GM12878 (cell line): ENCODE measurements at places on chromosomes 13 and 19. TPM values are rescaled to one million over a fixed set of nuclear protein-coding genes. Genes with fewer than 3 reads are reported as not detected.

GJA3 gene
- total RNA-seq: not detected in 2 replicates

PLPPR2 gene
- total RNA-seq: 1.7 and 2.5 TPM in 2 replicates

FXYD1 gene
- 1.2 and 1.4 TPM in 2 replicates for total RNA-seq

PALM3 gene
- not detected in 2 replicates for total RNA-seq

FBXO27 gene
- total RNA-seq: 10.7 and 10.8 TPM in 2 replicates

IFI30 gene
- 301 and 314 TPM in 2 replicates for total RNA-seq

POSTN gene
- 0.08 TPM in 1 of 2 replicates, not detected in the other for total RNA-seq

CYP2A7 gene
- not detected in 2 replicates for total RNA-seq

DNA sequence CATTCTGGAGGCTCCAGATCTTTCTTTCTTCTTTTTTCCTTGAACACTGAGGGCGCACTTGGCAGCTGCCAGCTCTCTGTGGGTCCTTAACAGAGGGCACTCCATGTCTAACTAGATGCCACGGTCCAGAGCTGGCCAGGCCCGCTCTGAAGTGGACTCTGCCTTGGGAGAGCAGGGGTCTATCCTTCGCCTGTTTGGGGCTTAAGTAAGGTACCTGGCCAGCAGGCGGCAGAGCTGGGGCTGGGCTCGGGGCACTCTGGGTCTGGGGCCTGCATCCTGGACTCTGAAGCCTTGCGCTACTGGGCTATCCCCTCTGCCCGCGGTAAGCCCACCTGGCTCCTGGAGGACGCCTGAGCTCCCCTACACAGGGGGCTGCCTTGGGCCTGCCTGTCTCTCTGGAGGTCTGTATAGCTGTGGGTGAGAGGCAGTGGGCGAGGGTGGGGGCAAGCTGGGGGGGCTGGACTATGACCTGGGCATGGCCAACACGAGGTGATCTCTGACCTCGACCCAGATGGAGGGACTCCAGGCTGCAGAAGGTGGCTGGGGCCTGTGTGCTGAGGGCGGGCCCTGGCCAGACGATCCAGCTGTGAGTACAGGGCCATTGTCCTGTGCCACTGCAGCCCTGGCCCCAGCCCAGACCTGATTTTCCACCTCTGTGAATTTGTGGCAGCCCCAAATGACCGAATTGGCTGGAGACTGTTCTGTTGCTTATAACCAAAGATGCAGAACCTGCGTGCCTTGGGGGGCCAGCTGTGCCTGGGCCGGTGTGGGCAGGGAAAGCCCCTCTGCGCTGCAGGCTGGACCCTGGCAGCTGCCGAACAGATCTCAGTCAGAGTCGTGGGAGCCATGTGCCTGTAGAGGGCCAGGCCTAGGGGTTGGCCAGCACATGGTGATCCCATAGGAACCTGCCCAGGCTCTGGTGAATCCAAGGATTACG is 26.5 kb downstream of the CEBPG start:
- DNase-seq: no peak

DNA sequence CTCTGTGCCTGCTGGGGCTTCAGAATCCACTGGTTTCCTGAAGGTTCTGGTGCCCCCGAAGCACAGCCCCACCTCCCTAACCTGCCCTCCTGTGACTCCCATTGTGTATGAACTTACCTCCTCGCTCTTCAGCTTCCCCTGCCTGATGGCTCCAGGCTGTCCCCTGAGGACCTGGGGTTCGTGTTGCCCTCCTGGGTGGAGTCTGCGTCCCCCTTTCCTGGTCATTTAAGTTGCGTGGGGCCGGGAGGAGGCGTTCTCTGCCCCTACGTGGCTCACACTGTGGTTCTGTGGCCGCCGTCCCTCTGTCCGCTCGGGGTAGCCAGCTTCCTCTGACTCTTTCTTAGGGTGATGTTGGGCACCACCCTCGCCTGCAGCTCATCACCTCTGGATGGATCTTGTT is 13.9 kb downstream of the TFDP1 start:
- no peak for DNase-seq

- DNase-seq: no peak
These were observed 47.4 kb downstream of the EFNB2 start for GRCh38 chr13:106488076-106488475.

GRCh38 chr19:17872251-17873001 is 681 bp downstream of the SLC5A5 start:
- no peak for DNase-seq

- DNase-seq: no peak
These were observed 2.9 kb downstream of the TUBB4A start for GRCh38 chr19:6499052-6499790.

DNA sequence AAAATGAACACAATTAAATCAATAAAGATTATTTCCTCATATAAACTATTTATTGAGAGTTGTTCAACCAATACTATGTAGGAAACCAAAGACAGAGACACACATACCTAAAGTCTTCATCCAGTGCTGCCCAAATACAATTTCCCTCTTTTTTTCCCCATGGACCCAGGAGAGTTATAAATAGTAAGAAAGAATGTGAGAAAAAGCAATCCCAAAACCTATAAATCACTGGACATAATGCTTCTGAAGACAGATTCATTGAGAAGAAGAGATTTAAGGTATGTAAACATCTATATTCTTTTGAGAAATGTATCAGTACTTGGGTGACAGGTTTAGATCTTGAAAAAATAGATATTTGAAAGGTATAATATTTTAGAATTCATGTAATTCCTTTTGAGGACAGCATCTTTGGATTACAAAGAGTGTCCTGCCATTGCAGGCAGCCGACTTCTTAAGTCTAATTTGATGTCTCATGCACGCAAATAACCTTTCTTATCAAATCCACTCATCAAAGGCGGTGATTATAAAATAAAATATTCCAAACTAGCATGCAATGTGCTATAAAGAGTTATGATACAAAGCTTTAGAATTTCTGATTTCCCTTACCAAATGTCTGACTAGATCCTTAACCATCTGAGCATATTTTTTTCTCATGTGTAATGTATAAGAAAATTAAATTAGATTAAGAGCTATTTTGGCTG is 739.4 kb downstream of the LIG4 start:
- DNase-seq: no peak
